ENCODE measurements at places on chromosomes 11 and 22. TPM values are rescaled to one million over a fixed set of nuclear protein-coding genes. Genes with fewer than 3 reads are reported as not detected.

APIP gene
- 24.2 TPM for total RNA-seq

ARSA gene
- 21.0 TPM for total RNA-seq

ACCS gene
- 17.7 TPM for total RNA-seq

PATE2 gene
- total RNA-seq: not detected

PNPLA3 gene
- total RNA-seq: 0.80 TPM

KCNK4 gene
- total RNA-seq: 0.07 TPM

ANGPTL5 gene
- not detected for total RNA-seq

ZNF202 gene
- 11.7 TPM for total RNA-seq

GGT5 gene
- total RNA-seq: 1.3 TPM

PLAAT5 gene
- total RNA-seq: not detected

FXYD6 gene
- total RNA-seq: 0.38 TPM

MFRP gene
- not detected for total RNA-seq

SYCE3 gene
- 0.34 TPM for total RNA-seq

SMIM35 gene
- not detected for total RNA-seq

MAJIN gene
- not detected for total RNA-seq

KRTAP5-9 gene
- total RNA-seq: not detected

PYGM gene
- 0.30 TPM for total RNA-seq

MMP13 gene
- not detected for total RNA-seq

ARHGAP32 gene
- 5.4 TPM for total RNA-seq

All from A549 treated with DMSO at 1 μM for 4 hours (cell line).